Natural killer cell treated with Interleukin-12 subunit alpha and Interleukin-12 subunit beta and Interleukin-15 and Interleukin-18, amount 100 ng/mL, for 72 hours (primary cell): ENCODE measurements at places on chromosomes 5 and 9. TPM values are rescaled to one million over a fixed set of nuclear protein-coding genes. Genes with fewer than 3 reads are reported as not detected.

GRCh38 chr9:97591535-97591934 lies 41.6 kb downstream of the TSTD2 start:
- no peak for DNase-seq
- H3K27ac ChIP-seq: no peak overlapping the region
- no peaks in the 10 kb centered on the region for H3K27me3 ChIP-seq
- no peaks in the 10 kb centered on the region for H3K4me1 ChIP-seq
- no peak overlapping the region for H3K4me3 ChIP-seq
- H3K36me3 ChIP-seq: peaks cover 4% of the 10 kb centered on the region

PPP2R2B gene
- total RNA-seq: 20.0 TPM

LRRC70 gene
- 0.95 TPM for total RNA-seq

- H3K36me3 ChIP-seq: no peaks in the 10 kb centered on the region
- no peaks in the 10 kb centered on the region for H3K27me3 ChIP-seq
- DNase-seq: no peak
- no peak overlapping the region for H3K27ac ChIP-seq
- H3K4me3 ChIP-seq: no peak overlapping the region
- H3K4me1 ChIP-seq: peaks cover 52% of the 10 kb centered on the region
Measured at GRCh38 chr9:124274226-124274625, 16.5 kb downstream of the NEK6 start.

- no peak for DNase-seq
- peaks cover 26% of the 10 kb centered on the region for H3K4me1 ChIP-seq
- H3K36me3 ChIP-seq: peaks cover 5% of the 10 kb centered on the region
- peaks cover 10% of the 10 kb centered on the region for H3K27me3 ChIP-seq
- peak overlapping the region; percentile 51 for H3K27ac ChIP-seq
Measured at GRCh38 chr9:78028926-78029325, 2.7 kb downstream of the GNAQ start.

GRCh38 chr9:137705443-137705863 lies 86.6 kb downstream of the EHMT1 start:
- DNase-seq: no peak
- peak overlapping the region; percentile 73 for H3K4me3 ChIP-seq
- H3K4me1 ChIP-seq: peaks cover 36% of the 10 kb centered on the region
- H3K27me3 ChIP-seq: no peaks in the 10 kb centered on the region
- H3K36me3 ChIP-seq: peaks cover 9% of the 10 kb centered on the region

DNA sequence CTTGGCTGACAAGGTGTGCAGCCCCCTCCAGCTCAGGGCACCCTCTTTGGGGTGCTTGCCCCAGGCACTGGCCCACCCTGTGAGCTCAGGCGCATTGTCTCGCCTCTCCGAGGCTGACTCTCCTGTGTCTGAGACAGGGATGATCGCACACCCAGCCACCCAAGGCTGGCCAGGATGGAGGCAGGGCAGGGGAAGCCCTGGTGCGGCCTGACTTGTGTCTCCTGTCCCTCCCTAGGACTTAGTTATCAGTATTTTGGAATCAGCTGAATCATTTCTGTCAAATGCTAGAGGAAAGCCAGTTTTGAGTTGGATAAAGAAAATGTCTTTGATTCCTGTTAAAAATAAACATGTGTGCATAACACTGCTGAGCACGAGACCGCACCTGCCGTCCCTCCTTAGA lies 2.5 kb upstream of the DBH start:
- H3K27me3 ChIP-seq: no peaks in the 10 kb centered on the region
- no peak overlapping the region for H3K4me3 ChIP-seq
- no peak overlapping the region for H3K27ac ChIP-seq
- peaks cover 4% of the 10 kb centered on the region for H3K4me1 ChIP-seq
- H3K36me3 ChIP-seq: no peaks in the 10 kb centered on the region

DNA sequence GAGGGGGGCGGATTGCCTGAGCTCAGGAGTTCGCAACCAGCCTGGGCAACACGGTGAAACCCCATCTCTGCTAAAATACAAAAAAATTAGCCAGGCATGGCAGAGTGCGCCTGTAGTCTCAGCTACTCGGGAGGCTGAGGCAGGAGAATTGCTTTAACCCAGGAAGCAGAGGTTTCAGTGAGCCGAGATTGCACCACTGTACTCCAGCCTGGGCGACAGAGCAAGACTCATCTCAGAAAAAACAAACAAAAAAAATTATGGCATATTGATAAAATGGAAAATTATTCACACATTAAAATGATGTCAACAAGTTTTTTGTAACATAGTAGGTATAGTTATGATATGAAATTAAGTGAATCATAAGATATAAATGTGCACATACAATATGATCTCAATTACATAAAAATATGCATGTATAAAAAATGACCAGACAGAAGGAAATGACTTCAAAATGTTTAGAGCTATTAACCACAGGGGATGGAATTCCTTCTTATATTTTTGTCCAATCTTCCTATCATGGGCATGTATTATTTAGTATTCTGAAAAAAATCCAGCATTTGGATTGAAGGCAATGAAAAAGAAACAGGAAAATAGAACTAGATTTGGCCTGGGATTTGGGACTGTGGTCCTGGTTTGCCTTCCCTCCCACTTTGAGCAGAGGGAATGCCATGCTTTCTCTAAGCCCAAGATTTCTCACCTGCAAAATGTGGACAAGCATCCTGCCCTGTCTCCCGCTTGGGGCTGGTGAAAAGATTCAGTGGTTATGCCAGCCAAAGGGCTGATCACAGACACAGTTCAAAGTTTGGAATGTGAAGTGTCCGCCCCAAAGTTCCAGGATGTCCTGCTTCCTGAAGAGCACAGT lies 19.5 kb downstream of the SPAAR start:
- H3K27ac ChIP-seq: no peak overlapping the region
- H3K4me1 ChIP-seq: no peaks in the 10 kb centered on the region
- H3K27me3 ChIP-seq: peaks cover 11% of the 10 kb centered on the region

DNA sequence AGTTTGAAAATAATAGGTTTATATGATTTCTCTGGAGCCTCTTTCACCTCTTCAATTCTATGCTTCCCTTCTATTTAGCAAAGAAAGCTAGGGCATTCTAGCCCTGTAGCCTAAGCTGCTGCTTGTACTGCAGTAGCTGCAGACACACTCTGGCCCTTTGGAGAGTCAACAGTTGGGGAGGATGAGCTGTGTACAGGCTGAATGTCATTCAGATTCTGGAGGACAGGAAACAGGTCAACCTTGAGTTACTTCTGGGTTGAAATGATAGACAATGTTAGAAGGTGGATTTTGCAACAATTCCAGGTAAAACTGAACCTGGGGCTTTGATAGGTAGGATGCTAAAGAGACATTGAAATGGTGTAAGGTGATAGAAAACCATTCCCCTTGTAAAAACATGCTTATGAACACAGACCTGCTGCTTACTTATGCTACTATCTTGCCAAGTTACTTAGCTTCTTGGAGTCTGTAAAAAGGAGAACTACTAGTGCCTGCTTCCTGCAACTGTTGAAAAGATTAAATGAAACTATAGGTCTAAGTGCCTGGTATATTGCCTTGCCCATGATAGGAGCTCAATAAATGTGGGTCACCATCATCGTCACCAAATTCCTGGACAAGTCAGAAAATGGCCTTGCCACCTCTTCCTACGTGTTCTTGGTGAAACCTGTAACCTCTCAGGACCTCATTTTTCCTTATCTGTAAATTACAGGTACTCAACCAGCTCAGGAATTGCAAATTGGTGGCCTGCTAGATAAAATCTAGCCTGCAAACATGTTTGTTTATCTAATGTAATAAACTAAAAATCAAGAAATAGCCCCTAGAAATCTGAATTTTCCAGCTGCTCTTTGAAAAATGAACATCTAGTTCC lies 83.7 kb downstream of the GALNT10 start:
- no peaks in the 10 kb centered on the region for H3K36me3 ChIP-seq
- no peak for DNase-seq
- H3K4me3 ChIP-seq: no peak overlapping the region
- H3K27me3 ChIP-seq: no peaks in the 10 kb centered on the region

GRCh38 chr9:89225587-89225986 lies 47.0 kb upstream of the SHC3 start:
- H3K27ac ChIP-seq: no peak overlapping the region
- peaks cover 42% of the 10 kb centered on the region for H3K27me3 ChIP-seq
- DNase-seq: no peak
- H3K4me3 ChIP-seq: no peak overlapping the region

GRCh38 chr5:139701056-139701741 lies 53.0 kb downstream of the CXXC5 start:
- H3K4me1 ChIP-seq: peaks cover 46% of the 10 kb centered on the region
- no peaks in the 10 kb centered on the region for H3K36me3 ChIP-seq
- H3K27ac ChIP-seq: no peak overlapping the region
- no peaks in the 10 kb centered on the region for H3K27me3 ChIP-seq

- no peak overlapping the region for H3K4me3 ChIP-seq
- H3K27ac ChIP-seq: no peak overlapping the region
- no peaks in the 10 kb centered on the region for H3K36me3 ChIP-seq
Measured at GRCh38 chr5:61731946-61732314, 399.9 kb downstream of the ZSWIM6 start.

DNA sequence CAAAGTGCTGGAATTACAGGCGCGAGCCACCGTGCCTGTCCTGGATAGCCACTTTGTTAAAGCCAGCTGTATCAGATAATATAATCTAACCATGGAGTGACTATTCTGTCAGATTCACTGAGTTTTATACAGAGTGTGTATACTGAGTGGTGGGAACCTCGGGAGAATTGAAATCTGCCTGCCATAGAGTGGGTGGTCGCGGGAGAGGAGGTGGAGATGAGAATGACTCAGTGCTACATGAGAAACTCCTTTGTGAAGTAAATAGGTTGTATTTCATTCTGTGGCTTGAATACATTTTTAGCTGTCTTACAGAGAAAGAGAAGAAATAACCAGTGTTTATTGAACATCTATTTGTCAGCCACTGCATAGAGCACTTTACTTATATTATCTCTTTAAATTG lies 26.4 kb downstream of the ATP6V0E1 start:
- H3K4me1 ChIP-seq: peaks cover 39% of the 10 kb centered on the region
- no peak for DNase-seq
- no peaks in the 10 kb centered on the region for H3K27me3 ChIP-seq
- no peaks in the 10 kb centered on the region for H3K36me3 ChIP-seq

DDX4 gene
- not detected for total RNA-seq

DNA sequence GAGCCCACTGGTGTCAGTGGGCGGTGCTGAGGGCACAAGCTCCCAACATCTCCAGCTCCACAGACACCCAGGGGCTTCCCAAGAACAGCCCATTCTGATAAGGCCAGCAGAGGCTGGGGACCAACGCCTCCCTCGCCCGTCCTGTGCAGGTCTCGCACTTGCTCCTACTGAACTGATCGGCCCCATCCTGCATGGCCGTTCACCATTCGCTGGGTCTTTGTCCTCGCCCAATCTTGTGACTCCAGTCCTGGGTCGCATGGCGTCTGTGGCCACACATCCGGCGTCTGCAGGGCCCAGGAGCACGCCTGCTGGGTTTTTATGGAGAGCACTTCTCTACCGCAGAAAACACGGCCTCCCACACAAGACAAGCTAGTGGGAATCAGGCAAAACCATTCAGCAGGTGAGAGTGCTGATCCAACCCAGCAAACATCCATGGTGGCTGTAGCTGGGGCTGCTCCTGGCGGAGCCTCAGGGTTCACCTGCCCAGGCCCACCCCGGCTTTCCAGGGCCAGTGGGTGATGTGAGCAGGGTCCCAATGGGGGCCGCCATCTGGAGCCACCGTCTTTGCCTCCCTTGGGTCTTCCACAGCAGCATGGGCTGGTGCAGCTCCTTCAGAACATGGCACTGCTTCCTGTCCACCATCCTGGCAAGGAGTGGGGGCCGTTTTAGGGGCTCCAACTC lies 7.4 kb downstream of the LRRC14B start:
- no peak overlapping the region for H3K27ac ChIP-seq
- H3K4me1 ChIP-seq: no peaks in the 10 kb centered on the region
- no peak overlapping the region for H3K4me3 ChIP-seq
- no peak for DNase-seq
- H3K27me3 ChIP-seq: no peaks in the 10 kb centered on the region
- H3K36me3 ChIP-seq: no peaks in the 10 kb centered on the region

GRCh38 chr5:133510634-133511262 lies 101.6 kb downstream of the FSTL4 start:
- H3K4me3 ChIP-seq: no peak overlapping the region
- H3K27me3 ChIP-seq: peaks cover 13% of the 10 kb centered on the region
- DNase-seq: no peak
- no peaks in the 10 kb centered on the region for H3K36me3 ChIP-seq
- H3K4me1 ChIP-seq: no peaks in the 10 kb centered on the region

DNA sequence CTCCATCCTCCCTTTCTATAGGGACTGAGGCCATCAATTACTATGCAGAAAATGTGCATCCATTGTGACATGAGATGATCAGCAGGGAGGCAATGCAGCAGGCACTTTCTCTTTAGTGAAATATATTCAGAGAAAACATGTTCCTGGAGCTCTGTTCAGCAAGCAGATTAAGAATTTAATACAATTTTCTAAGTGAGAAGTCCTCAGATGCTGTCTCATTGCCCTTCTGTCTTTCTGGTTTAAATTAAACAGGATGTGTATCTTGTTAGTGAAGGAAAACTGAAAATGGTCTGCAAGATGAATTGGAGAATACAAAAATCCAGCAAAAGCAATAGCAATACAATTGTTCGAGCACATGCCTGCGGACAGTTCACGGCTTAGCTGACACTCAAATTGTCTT lies 445.8 kb upstream of the RIOK2 start:
- no peak overlapping the region for H3K4me3 ChIP-seq
- no peaks in the 10 kb centered on the region for H3K27me3 ChIP-seq

DNA sequence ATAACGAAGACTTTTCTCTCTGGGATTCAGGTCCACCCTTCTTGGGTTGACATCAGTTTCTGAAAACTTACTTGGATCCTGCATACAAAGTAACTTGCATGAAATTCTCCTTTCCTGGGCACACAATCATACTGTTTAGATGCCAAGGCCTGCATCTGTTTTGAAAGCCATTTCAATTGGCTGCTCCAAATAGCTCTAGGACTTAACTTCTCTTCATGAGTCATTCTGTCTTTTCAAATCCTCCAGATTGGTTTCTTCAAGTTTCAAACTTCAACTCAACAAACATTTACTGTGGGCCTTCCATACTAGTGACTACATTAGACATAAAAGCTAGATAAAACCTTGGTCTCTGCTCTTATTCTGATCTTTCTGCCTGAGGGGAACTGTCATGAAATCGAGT lies 54.8 kb upstream of the HMHB1 start:
- DNase-seq: no peak
- H3K36me3 ChIP-seq: peaks cover 7% of the 10 kb centered on the region
- H3K27ac ChIP-seq: peak overlapping the region; percentile 18
- H3K27me3 ChIP-seq: peaks cover 3% of the 10 kb centered on the region

SLC12A2 gene
- total RNA-seq: 26.1 TPM

NR4A3 gene
- total RNA-seq: 1.3 TPM

GRCh38 chr5:145775411-145775810 lies 59.7 kb downstream of the PRELID2 start:
- no peak for DNase-seq
- no peak overlapping the region for H3K4me3 ChIP-seq
- H3K4me1 ChIP-seq: no peaks in the 10 kb centered on the region
- H3K36me3 ChIP-seq: no peaks in the 10 kb centered on the region
- H3K27me3 ChIP-seq: no peaks in the 10 kb centered on the region

- DNase-seq: no peak
- no peaks in the 10 kb centered on the region for H3K4me1 ChIP-seq
- H3K27ac ChIP-seq: no peak overlapping the region
- no peaks in the 10 kb centered on the region for H3K36me3 ChIP-seq
Measured at GRCh38 chr9:107087222-107087621, 195.9 kb upstream of the RAD23B start.

GRM6 gene
- total RNA-seq: not detected

WNT8A gene
- not detected for total RNA-seq

DIPK1B gene
- not detected for total RNA-seq

SHOC1 gene
- not detected for total RNA-seq
